ENCODE measurements at places on chromosomes 4 and X.

DNA sequence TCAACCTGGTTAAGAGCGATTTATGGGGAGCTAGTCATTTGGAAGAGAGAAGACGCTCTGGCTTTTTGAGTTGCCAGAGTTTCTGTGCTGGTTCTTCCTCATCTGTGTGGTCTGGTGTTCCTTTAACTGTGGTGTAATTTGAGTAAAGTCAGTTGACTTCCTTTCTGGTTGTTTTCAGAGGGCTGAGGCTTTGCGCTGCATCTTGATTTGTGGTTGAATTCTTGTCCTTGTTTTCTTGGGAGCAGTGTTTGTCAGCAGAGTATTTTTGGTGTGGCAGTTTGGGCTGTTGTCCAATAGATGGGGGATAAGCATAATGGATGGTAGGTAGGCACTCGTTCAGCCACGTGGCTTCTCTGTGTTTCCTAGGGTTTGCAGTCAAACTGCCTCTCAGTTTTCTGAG is 2143.2 kb upstream of the TENM3 start:
- no peak for DNase-seq

DNA sequence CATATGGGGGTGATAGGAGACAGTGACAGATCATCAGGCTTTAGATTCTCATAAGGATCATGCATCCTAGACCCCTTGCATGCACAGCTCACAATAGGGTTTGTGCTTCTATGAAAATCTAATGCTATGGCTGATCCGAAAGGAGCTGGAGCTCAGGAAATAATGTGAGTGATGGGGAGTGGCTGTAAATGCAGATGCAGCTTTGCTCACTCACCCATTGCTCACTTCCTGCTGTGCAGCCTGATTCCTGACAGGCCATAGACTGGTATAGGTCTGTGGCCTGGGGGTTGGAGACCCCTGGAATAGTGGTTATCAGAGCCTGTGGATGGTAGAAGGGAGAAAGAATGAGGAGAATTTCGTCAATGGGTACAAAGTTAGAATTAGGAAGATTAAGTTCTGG is 2751.1 kb downstream of the ARAP2 start:
- no peak for DNase-seq

DNA sequence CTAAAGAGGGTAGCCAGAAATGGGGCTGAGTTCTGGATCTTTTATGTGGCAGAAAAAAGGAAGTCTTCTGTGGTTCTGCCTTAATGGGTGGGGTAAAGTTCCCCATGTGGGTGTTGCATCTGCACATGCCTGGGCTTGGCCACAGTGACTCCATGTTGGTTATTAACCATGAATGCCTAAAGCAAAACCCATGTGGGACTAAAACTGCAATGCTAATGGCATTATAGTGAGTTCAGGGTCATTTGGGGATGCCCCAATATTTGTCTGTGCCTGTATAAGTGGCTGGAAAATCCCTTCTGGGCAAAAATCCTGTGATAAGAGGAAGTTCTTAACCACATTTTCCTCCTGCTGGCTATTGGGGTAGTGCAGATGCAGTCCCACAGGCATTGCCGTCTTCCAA is 857.4 kb downstream of the FAT4 start:
- no peak for DNase-seq

DNA sequence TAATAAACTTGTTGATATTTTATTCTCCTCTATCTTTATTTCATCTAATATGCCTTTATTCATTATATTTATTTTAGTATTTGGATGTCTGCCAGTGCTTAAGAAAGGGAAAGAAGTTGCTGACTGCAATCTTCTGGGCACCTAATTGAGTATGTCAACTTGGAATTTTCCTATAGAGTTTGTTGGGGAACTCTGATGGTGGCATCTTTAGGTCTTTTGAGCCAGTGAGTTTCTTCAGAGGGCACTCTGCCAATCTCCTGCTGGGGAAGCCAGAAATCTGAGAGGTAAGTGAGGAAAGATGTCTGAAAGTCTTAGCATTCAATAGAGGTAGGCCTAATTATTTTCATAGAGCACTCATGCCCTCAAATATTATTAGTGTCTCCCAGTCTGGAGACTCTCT is 475.0 kb downstream of the GABRG1 start:
- DNase-seq: no peak

DNA sequence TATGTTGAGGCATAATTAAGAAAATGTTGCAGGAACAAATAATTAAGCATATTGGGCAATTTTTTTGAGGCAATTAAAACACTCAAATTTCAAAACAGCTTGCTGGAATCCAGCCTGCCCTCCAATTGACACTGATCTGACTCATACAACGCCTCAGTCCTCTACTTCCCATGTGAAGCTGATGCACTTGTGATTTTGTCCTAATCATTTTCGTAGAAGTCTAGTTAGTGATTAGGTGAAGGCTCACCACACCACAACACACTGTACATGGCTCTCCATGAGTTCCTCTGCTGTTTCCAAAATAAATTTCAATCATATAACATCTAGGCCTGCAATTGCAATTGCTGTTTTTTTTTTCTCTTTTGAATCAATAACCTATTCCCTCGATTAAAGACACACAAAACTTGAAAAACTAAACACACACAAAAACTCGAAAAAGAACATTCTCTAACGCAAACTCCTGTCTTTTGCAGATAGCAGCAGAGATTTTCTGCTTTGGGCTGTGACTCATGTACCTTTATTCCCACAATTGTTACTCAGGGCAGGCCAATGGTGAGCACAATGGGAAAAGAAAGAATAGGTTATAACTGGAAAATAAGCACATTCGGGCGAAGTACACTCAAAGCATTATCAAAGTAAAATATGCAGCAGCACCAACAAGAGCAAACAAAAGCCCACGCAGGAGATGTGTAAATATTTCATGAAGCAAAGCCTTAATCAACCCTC is 1.7 kb downstream of the GPRIN3 start:
- DNase-seq: no peak

Measured in nucleus accumbens (tissue), 56 donors.